ENCODE measurements at places on chromosomes 7 and 10.

GRCh38 chr10:82162549-82163195, 287.7 kb downstream of the NRG3 start:
- no peak for DNase-seq

- no peak for DNase-seq
Observed at GRCh38 chr7:131618391-131618790, 62.0 kb upstream of the PODXL start.

- no peak for DNase-seq
Observed at GRCh38 chr10:76125900-76126299, 694.5 kb downstream of the LRMDA start.

DNA sequence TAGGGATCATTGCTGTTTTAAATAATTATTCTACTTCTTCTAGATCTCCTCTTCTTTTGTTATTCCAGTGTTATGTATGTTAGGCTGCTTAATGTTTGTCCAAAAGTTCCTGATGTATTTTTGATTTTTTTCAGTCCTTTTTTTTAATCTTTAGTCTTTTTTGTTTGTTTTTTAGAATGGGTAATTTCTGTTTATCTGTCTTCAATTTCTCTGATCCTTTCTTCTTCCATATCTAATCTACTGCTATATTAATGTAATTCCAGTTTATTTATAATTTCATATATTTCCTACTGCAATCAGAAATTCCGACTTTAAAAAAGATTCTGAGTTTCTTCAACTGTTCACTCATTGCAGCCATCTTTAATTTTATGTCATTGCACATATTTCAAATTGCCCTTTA, 452.8 kb upstream of the POT1 start:
- DNase-seq, result no peak

- DNase-seq, result no peak
Observed at GRCh38 chr10:43649185-43649523, 473 bp upstream of the ZNF32 start.

DNA sequence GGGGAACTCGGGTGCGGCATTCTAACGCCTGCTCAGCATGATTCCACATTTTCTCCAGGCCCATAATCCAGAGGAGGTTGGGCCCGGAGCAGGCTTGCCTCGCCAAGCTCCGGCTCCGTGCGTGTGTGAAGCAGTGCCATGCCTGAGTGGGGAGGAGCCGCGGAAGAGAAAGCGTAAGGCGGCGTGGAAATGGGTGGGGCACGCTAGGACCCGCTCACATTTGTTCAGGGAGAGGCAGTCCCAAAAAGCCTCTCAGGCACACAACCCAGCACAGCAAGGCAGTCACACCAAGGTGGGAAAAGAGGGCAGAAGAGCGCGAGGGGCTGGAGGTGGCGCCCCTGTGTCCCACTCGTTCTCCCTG, 695 bp upstream of the VDAC2 start:
- peak; percentile 57 for DNase-seq

DNA sequence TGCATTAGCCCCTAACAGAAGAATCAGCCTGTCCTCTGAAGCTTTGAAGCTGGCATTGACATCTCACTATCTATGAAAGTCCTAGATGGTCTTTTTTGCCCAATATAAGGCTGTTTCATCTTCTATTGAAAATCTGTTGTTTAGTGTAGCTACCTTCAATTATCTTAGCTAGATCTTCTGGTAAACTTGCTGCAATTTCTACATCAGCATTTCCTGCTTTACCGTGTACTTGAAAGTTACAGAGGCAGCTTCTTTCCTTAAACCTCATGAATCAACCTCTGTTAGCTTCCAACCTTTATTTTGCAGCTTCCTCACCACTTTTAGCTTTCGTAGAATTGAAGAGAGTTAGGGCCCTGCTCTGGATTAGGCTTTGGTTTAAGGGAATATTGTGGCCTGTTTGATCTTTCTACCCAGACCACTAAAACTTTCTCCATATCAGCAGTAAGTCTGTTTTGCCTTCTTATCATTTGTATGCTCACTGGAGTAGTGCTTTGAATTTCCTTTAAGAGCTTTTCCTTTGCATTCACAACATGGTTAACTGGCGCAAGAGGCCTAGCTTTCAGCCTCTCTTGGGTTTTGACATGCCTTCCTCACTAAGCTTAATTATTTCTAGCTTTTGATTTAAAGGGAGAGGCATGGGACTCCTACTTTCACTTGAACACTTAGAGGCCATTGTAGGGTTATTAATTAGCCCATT, 32.5 kb downstream of the ARID5B start:
- DNase-seq, result no peak

- DNase-seq, result no peak
Observed at GRCh38 chr7:55515569-55516279, 56.6 kb downstream of the VOPP1 start.

GRCh38 chr10:7609556-7609955, 57.2 kb downstream of the ITIH5 start:
- no peak for DNase-seq

DNA sequence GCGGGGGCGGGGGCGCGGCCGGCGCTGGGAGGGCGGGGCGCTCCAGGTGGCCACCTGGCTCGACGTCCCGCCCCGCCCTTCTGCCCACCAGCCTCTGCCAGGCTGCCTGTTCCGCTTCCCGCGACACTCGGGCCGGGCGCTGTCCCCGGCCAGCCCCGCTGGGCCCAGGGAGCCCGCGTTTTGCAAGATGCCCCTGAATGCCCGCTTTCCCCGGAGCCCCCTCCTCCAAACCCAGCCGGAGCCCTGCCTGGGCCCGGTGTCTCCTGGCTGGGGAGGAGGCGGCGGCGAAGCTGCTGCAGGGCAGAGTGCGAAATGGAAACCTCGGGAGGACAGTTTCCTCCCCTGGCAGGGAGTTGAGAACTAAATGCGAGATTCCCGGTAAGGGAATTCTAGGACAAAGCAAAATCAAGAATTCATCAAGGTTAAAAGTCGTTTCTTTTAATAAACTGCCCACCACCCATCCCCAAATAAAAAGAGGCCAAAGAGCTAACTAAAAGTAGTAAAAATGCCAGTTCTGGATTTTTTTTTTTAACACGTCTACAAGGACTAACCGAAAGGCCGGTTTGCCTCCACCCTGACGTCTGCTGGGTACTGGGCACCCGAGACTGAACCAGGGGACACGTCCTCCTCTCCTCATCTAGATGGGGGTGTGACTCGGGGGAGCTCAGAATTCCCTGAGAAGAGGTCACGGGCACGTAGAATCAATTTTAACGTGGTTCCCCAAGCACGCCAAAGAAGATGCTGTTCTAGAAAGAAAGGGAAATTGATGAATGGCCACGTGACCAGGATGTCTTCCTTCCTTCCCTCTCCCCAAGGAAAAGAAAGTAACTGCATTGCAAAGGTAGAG, 200.4 kb upstream of the NFE2L3 start:
- DNase-seq, result no peak

DNA sequence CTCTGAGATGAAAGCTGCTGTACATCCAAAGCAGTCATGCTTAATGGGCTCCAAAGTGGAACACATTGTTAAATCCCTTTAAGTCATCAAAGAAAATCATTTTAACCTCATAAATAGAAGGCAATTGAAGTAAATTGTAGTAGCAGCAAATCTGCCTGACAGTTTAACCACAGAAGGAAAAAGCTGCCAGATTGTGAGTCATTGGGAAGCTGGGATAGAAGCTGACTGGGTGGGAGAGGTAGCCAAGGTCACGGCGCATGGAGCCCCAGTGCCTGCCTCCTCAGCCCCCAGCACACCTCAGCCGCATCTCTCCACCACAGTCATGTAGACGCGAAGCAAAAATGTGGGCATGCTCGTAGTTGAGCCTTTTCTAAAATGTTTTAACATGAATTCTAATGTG, 44.0 kb downstream of the TARP start:
- DNase-seq, result no peak

DNA sequence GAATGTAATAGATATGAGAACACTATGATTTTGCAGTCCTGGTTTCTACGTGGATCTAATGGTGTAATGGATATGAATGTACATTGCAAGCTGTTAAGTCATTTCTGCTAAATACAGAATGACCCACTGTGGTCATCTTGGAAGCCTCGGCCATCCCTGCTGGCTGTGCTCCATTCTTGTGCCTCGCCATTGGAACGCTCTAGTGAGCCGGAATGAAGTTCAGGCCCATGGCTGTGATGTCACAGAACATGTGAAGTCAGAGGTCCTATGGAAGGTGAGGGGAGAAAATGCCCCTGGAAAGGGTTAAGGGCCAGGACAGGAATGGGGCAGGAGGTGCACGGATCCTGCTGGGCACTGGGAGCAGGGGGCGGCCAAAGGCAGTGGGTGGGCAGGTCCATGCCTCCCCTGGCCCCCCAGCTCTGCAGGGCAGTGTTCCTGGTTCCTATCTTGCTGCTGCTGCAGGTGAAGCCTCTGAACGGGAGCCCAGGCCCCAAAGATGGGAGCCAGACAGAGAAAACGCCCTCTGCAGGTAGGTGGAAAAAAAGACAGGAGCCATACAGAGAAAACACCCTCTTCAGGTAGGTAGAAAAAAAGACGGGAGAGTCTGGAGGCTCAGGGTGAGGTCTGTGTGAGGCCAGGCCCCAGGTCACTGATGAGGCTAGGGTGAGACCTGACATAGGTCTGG, at the start of gene LLCFC1:
LLCFC1 (plus strand) TSS at position 259 of the 685 bp plus-strand sequence; CDS start at position 397, 138 bp downstream.
- no peak for DNase-seq

GRCh38 chr7:100483722-100484672, at the start of gene NYAP1:
TSS of gene NYAP1 (plus strand) at chr7:100483927. CDS start at chr7:100485312, 1,385 bp downstream.
- DNase-seq, result peak; percentile 35

DNA sequence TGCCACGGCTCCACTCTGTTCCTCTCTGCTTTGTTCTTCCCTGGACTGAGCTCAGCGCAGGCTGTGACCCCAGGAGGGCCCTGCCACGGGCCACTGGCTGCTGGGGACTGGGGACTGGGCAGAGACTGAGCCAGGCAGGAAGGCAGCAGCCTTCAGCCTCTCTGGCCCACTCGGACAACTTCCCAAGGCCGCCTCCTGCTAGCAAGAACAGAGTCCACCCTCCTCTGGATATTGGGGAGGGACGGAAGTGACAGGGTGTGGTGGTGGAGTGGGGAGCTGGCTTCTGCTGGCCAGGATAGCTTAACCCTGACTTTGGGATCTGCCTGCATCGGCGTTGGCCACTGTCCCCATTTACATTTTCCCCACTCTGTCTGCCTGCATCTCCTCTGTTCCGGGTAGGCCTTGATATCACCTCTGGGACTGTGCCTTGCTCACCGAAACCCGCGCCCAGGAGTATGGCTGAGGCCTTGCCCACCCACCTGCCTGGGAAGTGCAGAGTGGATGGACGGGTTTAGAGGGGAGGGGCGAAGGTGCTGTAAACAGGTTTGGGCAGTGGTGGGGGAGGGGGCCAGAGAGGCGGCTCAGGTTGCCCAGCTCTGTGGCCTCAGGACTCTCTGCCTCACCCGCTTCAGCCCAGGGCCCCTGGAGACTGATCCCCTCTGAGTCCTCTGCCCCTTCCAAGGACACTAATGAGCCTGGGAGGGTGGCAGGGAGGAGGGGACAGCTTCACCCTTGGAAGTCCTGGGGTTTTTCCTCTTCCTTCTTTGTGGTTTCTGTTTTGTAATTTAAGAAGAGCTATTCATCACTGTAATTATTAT, 1.2 kb downstream of the CLDN4 start:
- no peak for DNase-seq

GRCh38 chr10:78976825-78977755, 91.7 kb upstream of the ZMIZ1 start:
- DNase-seq, result no peak
